PC-3 (cell line): ENCODE measurements at places on chromosomes 1 and 21. TPM values are rescaled to one million over a fixed set of nuclear protein-coding genes. Genes with fewer than 3 reads are reported as not detected.
A peak's percentile ranks its signal among the peaks of the same experiment; 100 is the strongest.

GRCh38 chr1:207867136-207868109 lies 43.5 kb downstream of the CD34 start:
- no peak for DNase-seq

DNA sequence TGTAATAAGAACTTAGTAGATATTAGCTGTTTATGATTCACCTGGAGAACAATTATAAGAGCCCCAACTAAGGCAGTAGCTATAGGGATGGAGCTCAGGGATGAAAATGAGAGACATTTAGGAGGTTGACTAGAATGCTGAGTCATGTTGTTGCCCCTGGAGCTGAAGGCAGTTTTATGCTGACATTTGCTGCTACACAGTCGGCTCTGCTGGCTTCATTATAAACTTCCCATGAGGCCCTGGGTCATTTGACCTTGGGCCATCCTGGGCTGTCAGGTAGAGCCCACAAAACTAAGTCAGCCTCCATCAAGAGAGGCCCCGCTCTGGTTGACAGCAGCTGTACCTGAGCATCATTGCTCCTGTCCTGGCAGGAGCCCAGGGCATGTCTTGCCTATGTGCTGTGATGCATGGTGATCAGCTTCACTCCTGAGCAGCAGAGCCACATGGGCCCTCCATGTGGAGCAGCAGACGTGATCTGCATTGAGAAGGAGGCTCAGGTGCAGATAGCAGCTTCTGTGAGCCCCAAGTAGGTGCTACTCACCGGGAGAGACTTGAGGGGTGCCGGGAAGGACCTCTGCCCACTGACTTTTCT lies 112.4 kb downstream of the TBX19 start:
- peak; percentile 23 for DNase-seq

The SELE gene
- 0.17 TPM in 1 of 2 replicates, not detected in the other for total RNA-seq

The PM20D1 gene
- not detected in 2 replicates for total RNA-seq

The SLAMF1 gene
- not detected in 2 replicates for total RNA-seq

The SLAMF7 gene
- total RNA-seq: 0.15 and 0.46 TPM in 2 replicates
